Stimulated activated CD8-positive, alpha-beta memory T cell treated with anti-CD3 and anti-CD28 coated beads, Interleukin-15, amount 100 ng/mL, for 48 hours (primary cell): ENCODE measurements at places on chromosomes 12 and 14.

GRCh38 chr12:64077922-64078321 lies 144.2 kb downstream of the KICS2 start:
- DNase-seq, result no peak

DNA sequence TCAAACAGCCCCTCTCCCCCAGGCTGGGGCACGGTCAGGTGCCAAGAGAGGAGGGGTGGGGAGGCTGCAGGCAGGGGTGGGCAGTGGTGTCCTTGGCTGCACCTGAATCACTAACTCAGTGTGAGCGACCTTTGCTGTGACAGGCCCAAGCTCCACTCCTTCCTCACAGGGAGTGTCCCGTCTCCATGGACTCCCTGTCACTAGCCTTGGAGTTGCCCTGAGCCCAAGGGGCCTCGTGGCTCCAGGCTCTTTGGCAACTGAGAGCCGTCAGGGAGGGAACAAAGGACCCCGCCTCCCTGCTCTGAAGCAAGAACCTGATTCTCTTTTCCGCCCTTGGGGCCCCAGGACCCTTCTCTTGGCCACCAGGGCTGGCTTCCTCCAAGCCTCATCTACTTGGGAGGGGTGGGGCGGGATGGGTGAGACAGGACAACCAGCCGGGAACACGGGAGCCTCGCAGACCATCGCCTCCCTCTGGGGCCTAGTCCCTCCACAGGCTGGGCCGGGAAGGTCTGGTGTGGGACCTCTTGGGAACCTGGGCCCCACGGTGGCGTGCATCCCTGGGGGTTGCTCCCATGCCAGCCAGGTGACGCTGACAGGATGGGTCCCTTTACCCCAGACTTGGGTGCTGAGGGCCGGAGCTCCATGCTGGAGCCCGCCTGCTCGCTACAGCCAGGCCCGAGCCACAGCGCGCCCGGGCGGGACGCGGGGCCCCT lies 935 bp upstream of the ADSS1 start:
- no peak for DNase-seq

DNA sequence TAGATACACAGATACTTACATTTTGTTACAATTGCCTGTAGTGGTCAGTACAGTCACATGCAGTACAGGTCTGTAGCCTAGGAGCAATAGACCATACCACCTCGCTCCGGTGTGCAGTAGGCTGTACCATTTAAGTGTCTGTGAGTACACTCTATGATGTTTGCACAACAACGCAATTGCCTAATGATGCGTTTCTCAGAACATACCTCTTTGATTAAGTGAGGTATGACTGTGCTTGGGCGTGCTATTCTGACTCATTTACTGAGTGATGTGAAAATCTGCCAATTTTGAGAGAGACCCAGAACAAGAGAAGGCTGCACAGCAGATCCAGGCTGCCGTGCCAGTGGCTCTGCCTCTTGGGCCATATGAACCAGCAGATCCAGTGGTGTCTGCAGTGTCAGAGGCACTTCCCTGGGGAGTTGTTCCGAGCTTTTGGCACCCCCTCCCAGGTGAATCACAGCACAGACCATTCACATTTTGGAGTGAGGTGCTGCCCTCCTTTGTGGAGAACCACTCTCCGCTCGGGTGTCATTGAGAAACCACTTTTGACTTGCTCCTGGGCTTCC lies 20.4 kb downstream of the DLK1 start:
- DNase-seq, result no peak

- no peak for DNase-seq
These were observed 8.9 kb downstream of the FUT8 start for GRCh38 chr14:65421201-65421981.

- DNase-seq, result no peak
These were observed 41.9 kb downstream of the TMEM132D start for GRCh38 chr12:129861951-129862350.

DNA sequence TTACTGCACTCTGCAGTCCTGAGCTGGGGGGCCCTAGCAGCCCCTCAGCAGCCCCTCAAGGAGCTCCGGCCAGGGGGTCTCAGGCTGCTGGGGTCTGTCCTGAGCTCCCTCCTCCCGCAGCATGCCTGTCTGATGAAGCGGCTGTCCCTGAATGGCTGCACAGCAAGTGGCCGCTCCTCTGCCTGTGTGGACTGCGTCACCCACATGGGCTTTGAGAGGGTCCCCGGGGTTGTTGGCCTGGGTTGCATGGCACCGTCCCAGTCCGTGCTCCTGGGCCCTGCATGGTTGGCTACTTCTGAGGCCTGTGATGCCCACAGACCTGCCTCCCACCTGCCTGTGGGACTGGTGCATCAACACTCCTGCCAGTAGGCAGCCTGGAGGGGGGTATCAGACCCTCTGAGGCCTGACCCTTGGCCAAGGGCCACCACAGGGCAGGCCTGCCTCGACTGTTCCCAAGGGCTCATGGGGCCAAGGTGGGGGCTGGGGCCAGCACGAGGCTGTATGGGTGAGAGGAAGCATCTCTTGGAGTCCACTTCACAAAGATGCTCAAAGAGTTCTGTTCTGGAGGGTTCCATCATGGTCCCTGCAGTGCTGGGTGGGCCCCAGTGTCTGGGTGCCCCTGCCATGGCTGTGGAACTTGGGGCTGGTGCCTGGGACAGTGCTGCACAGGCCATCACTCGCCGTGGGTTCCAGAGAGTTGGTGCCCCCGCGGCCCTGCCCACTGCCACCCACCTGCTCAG lies 12.2 kb downstream of the CEP170B start:
- no peak for DNase-seq

GRCh38 chr14:58739674-58740073 lies 101.9 kb downstream of the DACT1 start:
- DNase-seq, result no peak

- no peak for DNase-seq
These were observed 7.6 kb upstream of the HOXC4 start for GRCh38 chr12:54045868-54046521.

GRCh38 chr14:47935332-47935731 lies 259.9 kb upstream of the MDGA2 start:
- no peak for DNase-seq

GRCh38 chr12:1481326-1481725 lies 113.1 kb downstream of the FBXL14 start:
- DNase-seq, result no peak

DNA sequence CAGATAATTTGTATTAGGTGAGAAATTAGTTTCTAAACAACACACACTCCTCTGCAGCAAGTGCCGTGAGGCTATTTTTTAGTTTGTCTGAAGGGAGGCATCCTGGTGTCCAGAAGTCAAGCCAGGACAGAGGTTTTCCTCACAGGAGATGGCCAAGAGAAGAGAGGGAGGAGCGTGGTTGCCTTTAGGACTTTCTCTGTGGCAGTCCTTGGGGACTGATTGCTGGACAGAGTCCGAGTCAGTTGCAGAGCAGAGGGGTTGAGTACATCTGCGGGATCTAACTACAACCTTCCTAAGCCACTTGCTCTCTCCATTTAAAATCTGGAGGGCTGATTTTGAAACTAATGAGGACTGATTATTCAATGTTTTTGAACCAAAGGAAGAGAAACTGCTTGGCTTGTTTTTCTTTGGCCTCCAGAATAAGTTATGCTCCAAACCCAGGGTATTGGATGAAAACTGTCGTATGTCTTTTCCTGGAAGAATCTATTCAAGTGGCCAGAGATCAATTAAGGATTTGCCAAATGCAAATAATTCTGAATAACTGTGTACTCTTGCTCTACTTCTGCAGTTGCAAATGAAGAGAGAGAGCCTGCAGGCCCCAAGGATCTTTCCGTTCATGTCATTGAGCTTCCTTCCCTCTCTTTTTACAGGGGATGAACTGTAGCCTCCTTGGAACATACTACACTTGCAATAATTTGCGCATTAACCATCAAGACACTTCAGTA lies 1.2 kb downstream of the SLCO1C1 start:
- DNase-seq, result no peak

- DNase-seq, result no peak
These were observed 7.1 kb downstream of the ARHGDIB start for GRCh38 chr12:14954269-14954668.

- DNase-seq, result no peak
These were observed 29.5 kb downstream of the TRPV4 start for GRCh38 chr12:109803678-109804077.

DNA sequence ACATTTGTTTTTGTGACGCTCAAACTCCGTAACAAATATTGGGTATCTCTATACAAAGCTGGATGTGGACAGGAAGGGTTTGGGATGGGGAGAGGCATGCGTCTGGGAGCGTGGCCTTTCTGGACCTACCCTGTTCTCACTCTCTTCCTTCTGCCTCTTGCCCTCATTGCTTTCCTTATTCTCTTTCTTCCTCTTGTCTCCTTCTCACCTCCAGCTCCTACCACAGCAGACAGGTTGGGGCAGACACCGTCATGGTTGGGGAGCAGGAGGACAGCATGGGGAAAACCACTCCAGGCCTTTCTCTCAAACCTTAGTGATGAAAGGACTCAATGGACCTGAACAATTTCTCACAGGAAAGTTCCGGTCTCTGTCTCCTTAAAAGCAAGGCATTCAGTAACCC lies 465.3 kb downstream of the RAD51B start:
- no peak for DNase-seq

DNA sequence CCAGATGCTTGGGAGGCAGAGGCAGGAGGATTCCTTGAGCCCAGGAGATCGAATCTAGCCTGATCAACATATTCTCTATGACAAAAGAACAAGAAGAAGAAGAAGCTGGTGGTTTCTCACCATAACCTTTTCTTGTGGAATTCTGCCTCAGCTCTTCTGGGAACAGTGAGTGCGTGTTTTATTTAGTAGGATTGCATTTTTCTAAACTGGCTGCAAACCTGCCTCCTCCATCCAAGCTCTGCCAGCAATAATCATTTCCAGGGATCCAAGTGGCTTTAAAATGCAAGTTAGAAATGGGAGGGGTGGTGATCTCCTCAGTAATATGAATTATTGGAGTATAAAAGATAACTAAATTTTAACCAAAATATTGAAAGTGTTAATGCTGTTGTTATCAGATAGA lies 46.1 kb upstream of the MMP17 start:
- DNase-seq, result no peak

GRCh38 chr12:43761500-43761899 lies 2.7 kb downstream of the IRAK4 start:
- DNase-seq, result no peak

DNA sequence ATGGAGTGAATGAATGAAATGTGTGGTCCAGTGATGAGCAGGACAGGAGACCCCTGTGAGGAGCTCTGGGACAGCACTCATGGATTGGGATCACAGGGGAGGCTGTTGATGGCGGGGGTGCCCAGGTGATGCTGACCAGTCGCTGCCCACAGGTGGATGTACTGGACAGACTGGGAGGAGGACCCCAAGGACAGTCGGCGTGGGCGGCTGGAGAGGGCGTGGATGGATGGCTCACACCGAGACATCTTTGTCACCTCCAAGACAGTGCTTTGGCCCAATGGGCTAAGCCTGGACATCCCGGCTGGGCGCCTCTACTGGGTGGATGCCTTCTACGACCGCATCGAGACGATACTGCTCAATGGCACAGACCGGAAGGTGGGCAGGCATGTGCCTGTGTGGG lies 13.3 kb upstream of the LRP1-AS start:
- DNase-seq, result no peak

DNA sequence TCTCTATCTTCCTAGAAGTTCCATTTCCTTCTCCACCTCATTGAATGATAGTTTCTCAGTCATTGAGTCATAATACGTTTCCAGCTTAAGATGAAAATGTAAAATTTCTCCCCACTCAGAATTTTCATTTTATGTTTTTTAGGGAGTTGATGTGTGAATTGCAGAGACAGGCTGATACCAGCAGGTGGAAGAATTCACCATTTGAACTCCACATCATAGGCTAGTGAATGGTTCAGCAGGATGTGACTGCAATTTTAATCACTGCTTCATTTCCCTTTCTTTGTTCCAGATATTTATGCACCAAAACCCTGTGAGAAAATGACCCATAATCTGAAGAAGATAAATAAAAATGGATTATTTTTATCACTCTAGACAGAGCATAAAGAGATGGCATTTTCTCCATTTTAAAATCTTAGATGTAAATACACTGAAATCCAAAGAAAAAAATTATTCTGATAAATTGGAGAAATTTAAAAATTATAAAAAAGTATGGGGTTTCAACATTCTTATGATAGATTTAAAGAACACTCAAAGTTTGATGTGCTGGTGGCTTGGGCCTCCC lies 10.6 kb upstream of the PYGL start:
- no peak for DNase-seq

DNA sequence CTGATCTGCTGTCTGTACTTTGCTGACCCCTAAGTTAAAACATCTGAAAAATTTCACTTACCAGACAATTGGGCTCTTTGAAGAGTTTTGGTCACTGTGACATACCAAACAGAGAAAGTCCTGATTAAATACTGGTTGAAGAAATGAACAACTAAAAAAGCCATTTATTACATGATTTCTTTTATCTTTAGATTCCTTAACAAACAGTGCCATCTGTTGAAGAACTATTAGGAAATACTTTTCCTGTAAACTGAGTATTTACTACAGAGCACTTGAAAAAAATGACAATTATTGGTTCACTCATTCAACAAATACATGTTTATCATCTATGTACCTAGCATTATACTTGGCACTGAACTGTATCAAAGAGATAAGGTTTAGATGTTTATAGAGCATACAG lies 6.5 kb upstream of the WASHC4 start:
- DNase-seq, result no peak

DNA sequence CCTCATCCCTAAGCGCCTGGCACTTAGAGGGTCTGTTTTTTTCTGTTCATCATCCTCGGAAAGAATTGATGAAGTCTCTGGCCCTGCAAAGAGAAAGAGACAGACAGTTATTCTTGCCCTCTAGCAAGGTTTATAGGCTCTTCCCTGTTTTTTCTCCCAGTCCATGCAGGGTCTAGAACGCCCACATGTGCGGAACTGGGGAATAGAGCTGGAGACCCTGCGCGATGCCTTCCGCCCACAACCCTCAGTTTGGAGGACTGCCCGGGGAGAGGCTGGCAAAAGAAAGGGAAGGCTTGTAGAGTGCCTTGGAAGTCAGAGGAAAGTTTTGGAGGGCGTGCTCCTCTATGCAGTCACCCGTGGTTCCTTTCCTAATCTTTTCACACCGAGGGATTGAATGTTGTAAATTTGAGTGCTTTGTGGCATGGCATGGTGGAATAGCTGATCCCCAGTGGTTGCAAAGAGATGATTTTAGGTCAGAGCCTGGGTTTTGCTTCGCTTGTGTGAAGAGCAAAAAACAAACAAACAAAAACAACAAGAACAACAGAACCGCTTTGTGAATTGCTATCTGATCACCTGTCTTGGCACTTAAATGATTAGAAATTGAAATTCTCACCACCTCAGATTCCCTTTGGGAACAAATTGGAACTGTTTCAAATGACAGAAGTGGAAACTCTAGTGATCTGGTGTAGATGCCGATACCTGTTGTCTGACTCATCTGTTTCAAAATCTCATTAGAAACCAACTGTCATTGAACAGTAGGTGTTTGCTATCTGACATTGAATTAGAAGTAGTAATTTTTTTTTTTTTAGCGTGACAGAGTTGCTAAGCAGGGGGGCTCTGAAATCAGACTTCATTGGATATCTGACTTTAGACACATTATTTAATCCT lies 947 bp downstream of the GAS2L3 start:
- no peak for DNase-seq

GRCh38 chr12:119528241-119528640 lies 65.3 kb upstream of the TMEM233 start:
- no peak for DNase-seq

GRCh38 chr14:94100847-94101246 lies 9.7 kb upstream of the IFI27 start:
- no peak for DNase-seq

GRCh38 chr12:48279601-48280000 lies 71.1 kb downstream of the ZNF641 start:
- no peak for DNase-seq
